NCI-H2081 (cell line): ENCODE measurements at places on chromosomes 6 and 20.

- DNase-seq = no peak
Measured at GRCh38 chr6:159061805-159062563, 17.2 kb upstream of the TAGAP start.

GRCh38 chr20:3802524-3803239 is 6.6 kb downstream of the CDC25B start:
- no peak for DNase-seq

DNA sequence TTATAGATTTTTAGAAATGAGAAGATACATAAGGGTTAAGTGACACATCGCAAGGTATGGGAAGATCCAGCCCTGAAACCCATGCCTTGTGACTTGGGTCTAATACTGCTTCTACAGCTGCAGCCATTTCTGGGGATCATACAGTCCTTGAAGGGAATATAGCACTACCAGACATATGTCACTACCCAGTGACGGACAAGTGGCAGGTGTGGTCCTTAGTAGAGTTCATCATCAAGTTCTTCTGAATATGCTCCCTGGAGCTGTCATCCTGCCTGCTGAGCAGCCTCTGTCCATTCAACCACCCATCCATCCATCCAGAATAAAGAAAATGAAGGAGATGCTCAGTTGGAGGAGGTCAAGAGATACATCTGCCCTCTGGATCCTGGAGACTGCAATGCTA is 118.6 kb upstream of the ASF1A start:
- DNase-seq = no peak

DNA sequence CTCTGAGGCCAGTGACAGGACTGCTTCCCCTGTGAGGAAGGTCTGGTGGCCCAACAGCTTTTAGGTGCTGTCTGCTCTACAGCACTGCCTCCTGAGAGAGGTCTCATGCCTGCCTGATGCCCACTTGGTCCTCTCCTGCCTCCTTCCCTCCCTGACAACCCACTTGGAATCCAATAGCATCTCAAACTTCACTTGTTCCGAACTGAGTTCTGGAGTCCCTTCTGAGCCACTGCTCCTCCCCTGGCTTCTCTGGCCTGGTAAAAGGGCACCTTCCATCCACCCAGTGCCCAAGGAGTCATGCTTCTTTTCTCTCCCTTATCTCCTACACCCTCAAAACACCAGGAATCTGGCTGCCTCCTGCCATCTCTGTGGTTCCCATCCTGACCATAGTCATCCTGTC is 1.9 kb downstream of the MAVS start:
- no peak for DNase-seq

DNA sequence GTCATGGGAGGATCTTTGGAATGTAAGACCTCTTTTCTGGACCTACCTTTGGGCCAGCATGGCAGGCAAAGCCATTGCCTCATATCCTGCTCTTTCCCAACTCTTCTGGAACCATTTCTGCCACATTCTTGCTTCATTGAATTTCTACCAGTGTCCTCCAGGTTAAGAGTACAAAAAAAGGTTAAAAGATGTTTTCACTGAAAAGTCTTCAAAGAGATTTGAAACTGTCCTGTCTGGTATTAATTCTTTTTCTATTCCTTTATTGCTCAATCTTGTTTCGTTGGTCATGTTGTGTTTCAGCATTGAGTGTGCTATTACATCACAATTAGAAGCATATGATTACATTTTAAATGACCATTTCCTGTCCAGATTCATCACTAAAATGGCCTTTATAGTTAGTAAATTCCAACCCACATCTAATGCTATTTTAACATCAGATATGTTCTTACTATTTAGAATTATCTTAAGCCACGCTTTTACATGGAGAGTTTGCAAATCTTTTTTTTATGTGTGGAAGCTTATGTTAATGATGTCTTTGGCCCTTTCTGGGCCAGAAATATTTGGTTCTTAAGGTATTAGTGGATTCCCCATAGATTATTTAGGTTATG is 450.9 kb downstream of the GJA1 start:
- no peak for DNase-seq
